Activated gamma-delta T cell (primary cell): ENCODE measurements at places on chromosomes 7 and 10.

DNA sequence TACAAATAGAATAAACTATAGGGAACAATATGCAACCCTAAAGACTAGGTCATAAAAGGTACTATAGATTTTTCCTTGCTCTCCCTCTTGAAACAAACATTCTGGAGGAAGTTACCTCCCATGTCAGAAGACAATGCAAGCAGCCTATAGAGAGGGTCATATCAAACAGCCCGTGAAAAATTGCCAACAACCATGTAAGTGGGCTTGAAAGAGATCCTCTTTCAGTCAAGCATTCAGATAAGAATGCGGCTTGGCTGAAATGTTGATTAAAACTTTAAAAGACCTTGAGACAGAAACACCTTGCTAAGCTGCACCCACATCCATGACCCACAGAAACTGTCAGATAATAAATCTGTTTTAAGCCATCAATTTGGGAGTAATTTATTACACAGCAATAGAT is 526.6 kb upstream of the GHITM start:
- DNase-seq = no peak

DNA sequence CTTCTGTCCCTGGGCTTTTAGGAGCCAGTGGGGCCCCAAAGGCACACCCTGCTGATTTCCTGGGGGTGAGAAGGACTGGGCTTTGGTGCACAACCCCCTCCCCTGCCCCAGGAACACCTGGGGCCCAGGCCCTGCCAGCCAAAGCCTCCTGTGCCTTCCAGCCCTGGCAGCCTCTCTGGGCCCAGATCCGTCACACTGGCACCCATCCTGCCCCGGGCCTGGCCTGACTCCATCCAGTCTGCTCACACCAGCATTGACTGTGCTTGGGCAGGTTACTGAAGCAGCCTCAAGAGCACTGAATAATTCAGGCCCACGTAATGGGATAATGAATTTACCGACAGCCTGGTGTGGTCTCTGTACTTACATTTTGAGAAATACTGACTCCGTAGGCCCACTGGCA is 12.0 kb upstream of the COMTD1 start:
- DNase-seq = no peak

- no peak for DNase-seq
These were observed 43.2 kb downstream of the PROSER2 start for GRCh38 chr10:11866199-11866925.

GRCh38 chr7:72538147-72538546 is 126.0 kb upstream of the CALN1 start:
- no peak for DNase-seq

DNA sequence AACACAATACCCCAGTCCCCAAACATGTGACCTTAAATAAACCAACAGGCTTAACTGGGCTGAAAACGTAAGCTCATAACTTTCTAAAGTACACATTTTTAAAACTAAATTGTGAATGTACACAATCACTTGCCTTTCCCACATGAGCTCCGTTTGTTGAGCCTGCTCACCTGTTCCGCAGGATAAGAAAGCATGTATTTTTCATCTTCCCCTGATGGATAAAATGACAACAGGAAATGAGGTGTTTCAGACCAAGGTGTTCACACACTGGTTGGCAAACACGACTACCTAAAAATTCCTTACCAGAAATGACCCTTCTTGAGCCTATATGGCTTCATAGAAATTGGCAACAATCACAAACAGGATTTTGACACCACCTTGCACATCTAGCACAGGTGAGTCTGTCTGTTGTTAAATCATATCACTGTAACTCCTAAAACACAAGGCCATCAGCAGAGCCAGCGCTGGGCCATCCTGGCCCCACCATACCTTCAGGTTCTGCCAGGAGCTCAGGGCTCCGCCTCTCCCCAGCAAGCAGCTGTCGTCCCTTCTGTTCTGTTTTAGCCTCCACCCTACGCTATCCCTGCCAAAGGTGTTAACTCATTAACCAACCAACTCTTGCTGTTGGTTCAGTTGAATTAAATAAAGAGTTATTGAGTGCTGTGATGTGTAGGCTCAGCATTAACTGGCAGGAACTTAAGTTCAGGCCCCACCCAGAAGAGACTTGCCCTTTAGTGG is 73.6 kb upstream of the RNF32 start:
- no peak for DNase-seq

GRCh38 chr10:80122110-80122710 is 10.3 kb upstream of the PLAC9 start:
- no peak for DNase-seq

DNA sequence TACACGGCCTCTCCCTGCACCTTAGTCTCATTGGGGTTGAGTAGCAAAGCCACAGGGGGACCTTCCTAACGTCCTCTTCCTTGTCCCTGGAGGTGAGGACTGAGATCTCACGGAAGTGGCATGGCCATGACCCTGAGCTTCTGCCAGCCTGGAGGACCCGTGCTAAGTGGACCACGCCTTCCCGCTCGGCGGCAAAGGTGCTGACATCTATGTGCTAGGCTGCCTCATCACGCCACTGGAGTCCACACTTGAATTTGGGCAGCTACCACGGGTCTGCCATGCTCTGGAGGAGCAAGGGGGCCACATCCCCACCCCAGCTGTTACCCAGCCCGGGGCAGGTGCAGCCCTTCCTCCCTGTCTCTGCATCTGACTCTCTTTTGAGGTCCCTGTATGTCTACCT is 15.3 kb downstream of the GHRHR start:
- no peak for DNase-seq

DNA sequence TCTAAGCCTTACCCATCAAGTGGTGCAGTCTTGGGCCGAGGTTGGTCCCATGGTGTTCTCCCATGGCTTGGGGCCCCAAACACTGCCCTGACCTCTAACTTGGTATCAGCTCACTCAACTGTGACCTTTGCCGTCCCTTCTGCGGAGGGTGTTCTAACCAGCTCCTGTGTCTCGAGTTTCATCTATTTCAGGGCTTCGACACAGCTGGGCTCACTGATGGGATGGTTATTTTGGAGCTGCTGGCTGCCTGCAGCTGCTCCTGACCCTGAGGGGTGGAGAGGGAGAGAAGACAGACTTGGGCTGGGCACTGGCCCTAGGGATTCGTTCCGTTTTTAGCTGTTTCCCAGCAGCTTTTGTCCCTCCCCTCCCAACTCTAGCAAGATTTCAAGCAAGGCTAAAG is 86.9 kb downstream of the NEURL1 start:
- no peak for DNase-seq

GRCh38 chr7:148882192-148882591 is 1.9 kb downstream of the EZH2 start:
- no peak for DNase-seq

GRCh38 chr10:62732841-62733653 is 71.5 kb upstream of the ADO start:
- no peak for DNase-seq
